ENCODE measurements at places on chromosomes 6 and 20. TPM values are rescaled to one million over a fixed set of nuclear protein-coding genes. Genes with fewer than 3 reads are reported as not detected.

KIF25 gene
- total RNA-seq: not detected

PLG gene
- total RNA-seq: not detected

RAET1L gene
- total RNA-seq: not detected

FOXA2 gene
- 6.0 TPM for total RNA-seq

SRSF12 gene
- not detected for total RNA-seq

BPIFA1 gene
- total RNA-seq: not detected

TCF15 gene
- total RNA-seq: not detected
